ENCODE measurements at places on chromosomes 5 and 9.

DNA sequence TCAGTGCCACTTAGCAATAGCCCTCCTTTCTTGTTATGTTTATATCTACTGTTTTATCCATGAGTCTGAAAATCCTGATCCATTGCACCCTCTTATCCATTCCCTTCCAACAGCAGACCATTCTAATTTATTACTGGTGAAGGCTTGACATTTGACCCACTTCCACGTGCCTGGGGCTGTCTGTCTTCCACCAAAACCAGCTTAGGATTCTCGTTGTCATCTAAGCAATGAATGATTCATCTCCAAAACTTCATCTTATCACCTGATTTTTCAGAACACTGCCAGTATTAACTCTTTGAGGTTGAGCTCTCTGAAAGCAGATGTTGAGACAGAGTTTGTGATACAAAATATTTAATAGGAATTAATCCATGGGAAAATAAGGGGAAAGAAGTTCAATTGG, 277.8 kb upstream of the FBXL7 start:
- DNase-seq = no peak

DNA sequence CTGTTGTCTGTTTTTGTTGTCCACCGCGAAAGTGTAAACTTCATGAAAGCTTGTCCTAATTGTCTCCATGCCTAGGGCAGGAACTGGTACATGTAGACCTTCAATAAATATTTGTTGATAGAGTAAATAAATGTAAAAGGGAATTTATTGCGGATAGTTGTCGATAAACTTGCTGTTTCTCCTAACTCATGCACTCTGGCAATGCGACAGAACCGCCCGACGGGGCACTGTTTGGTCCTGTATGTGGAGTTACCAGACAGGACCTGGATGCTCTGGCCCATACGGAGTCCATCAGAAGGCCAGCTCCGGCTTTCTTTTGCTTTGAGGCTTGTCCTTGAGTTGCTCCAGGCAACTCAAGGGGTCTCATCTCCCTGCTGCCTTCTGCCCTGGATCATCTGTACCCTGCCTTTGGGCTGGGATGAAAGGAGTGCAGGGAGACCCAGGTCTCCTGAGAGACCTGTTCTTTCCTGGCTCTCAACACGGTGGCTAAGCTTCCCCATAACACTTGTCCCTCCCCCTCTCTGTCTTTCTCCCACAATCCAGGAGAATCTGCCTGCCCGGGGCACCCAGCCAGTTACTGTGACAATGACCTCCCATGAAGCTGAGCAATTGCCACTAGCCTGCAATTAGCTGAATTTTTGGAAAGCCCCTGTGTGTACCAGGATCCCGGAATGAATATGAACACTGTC, 149.5 kb upstream of the PTCH1 start:
- DNase-seq = no peak

- no peak for DNase-seq
Measured at GRCh38 chr9:21095561-21095960, 17.8 kb upstream of the IFNB1 start.

DNA sequence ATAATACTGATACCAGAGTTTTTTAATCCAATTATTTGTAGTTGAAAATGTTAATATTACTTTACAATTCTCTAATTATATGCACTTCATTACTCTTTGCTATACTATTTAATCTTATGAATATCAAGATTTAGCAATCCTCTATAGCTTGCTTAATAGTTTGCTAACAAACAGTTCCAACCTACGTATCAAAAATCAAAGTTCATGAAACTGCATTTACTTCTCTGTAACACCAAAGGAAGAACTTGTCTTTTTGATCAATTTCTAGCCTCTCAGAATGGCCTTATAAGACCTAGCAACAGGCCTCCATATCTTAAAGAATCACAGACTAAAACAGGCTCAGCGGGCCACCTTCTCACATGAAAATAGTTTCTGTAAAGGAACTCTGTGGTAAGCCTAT, 68.9 kb downstream of the ADAMTS6 start:
- no peak for DNase-seq

DNA sequence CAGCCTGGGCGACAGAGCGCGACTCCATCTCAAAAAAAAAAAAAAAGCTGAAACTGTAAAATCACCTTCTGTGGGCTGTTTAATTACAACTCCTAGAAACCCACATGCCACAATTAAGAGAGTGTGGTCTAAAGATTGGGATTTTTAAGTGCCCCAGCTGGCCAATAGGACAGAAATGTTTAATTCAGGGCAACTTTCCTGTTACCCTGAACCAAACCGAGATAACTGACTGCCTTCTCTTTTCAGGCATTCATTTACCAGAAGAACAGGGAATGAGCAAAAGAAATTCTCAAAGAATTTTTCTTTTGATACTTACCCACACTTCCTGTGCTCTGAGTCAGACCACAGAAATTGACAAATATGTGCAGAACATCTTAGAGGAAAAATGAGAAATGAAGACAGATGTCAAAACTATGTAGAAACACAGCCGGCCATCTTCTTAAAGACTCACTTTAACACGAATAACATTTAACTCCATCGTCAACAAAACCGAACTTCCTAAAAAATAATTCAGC, 221.3 kb upstream of the DAPK1 start:
- no peak for DNase-seq

DNA sequence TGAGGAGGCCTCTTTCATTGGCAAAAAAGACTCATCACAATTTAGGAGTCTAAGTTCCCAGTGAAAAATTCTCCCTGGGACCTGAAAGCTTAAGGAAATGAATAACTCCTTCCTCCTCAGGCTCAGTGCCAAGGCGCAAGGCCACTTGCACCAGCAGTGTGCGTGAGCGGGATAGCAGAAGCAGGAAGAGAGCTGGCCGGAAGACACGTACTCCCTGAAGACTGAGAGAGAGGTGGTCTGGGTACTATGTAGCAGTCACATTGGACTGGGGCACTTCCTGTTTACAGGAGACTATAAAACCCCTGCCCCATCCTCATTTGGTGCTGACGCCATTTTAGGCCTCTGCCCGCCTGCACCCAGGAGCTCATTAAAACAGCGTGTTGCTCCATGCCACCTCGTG, 66.3 kb upstream of the IL33 start:
- no peak for DNase-seq

DNA sequence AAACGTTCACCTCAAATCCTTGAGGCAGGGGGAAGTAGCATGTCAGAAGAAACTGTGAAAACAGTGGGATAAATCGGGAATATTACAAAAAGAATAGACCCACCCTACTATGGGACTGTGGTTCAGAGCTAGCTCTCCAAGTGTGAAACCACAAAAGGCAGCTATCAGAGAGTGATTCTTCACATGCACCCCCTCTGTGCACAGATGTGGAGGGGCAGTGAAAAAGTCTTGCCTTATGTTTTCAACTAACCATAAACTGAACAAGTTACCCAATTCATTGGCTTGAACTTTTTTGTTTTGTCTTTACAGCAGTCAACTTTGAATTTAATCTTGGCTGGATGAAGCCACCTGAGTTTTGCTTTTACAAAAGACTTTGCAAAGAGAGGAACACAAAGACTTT, 98.8 kb upstream of the NR4A3 start:
- DNase-seq = no peak
